ENCODE measurements at places on chromosomes 13 and 19.

DNA sequence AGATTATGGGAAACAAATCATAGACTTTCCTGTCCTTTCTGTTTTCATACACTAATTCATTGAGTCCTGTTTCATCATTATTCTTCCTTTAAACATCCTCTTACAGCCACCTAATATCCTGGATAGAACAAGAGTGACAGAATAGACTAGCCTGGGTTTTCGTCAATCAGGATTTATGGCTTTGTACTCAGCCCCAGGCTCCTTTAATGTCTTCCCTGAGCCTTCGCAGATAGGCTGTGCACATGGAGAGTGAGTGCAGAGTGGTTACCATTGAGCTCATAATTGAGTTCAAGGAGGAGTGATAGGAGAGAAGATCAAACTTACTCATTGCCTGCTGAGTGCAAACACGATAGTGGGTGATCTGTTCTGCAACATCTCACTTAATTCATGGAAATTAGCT is 304.9 kb downstream of the TDRD3 start:
- DNase-seq = no peak

DNA sequence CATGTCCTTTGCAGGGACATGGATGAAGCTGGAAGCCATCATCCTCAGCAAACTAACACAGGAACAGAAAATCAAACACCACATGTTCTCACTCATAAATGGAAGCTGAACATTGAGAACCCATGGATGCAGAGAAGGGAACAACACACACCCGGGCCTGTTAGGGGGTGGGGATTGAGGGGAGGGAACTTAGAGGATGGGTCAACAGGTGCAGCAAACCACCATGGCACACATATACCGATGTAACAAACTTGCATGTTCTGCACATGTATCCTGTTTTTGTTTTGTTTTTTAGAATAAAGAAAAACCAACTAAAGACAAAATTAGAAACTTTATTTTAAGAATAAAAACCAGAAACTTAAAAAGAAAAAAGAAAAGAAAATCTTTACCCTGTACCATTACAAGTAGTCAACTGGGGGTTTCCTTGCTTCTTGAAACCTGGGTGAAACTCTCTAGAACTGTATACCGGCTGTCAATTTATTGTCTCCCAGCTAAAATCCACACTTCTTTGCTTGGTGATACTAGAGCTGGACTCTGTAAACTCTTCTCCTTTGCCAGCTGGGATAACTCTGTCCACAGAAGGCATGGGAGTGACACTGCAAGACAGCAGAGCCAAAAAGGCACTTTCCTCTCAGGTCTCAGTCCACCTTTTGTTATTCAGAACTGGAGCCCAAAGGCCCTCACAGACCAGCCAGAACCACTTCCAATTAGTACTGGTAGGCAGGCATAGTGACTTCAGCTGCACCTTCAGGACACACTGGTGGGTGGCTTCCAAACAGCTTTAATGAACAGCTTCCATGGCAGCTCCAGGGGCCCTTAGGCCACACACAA is 9.0 kb downstream of the MICU2 start:
- DNase-seq = no peak

- DNase-seq = no peak
Observed at GRCh38 chr13:110471833-110472162, 89.7 kb downstream of the RAB20 start.

DNA sequence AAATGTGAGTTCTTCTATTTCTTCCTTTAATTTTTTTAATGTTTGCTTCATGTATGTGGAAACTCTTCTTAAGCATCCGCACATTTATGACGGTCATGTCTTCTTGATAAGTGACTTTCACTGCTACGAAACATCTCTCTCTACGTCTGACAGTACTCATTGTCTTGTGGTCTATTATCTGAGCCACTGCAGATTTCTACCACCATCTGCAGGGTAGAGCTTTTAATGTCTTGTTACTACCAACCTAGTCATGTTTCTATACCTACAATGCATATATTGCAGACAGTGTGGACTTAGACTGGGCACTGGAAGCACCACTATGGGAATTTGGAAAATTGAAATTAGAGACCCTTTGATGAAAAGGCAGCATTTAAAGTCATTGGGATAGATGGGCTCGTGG is 75.4 kb upstream of the ARHGEF7 start:
- DNase-seq = no peak

GRCh38 chr19:42279902-42280814 is 11.1 kb downstream of the CIC start:
- DNase-seq = peak; percentile 93

- DNase-seq = no peak
Observed at GRCh38 chr13:99971576-99972189, at the start of gene ZIC5. ZIC5 (minus strand) TSS chr13:99971767; CDS start chr13:99971603, 164 bp downstream.

DNA sequence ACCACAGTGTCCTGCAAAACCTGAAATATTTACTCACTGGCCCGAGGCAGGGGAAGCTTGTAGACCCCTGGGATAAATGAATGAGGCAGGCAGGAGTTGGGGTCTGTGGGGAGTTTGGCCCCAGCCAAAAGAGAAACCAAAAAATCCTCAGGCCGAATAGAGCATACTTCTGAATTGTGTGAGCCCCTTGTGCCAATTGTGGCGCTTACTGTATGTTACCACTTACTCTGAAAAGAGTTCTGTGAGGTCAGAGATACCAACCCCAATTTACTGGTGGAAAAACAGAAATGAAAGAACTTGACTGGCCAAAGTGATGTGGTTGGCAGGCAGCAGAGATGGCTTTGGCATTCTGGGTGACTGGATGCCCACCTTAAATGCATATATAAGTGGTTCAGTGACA is 6.9 kb downstream of the CARM1 start:
- no peak for DNase-seq

- DNase-seq = no peak
Observed at GRCh38 chr13:43725460-43725859, 61.3 kb downstream of the ENOX1 start.

DNA sequence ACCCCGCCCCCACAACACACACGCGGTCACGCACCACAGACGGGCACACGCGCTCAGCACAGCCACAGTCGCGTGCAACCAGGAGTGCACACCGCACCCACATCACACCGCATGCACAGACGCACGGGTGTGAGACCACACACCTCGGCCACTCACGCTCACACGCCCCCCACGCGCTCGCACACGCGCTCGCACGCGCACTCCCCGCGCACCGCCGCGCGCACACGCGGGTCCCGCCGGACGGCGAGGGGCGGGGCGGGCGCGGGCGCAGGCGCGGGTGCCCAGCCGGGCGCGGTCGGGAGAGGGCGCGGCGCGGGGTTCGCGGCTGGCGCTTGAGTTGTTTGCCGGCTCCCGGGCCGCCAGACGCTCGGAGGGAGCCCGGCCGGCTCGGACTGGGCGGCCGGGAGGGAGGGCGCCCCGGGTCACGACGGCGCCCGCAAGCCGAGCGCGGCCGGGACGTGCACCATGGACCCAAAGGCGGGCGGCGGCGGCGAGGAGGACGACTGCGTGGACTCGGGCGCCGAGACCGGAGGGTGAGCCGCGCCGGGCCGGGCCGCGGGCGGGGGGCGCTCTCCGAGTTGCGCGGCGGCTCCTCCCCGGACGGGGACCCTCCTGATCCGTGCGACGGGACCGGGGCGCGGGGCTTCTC is at the start of gene FAM124A:
Gene FAM124A, plus strand, starts transcription at position 362 of the 649 bp plus-strand sequence. Its CDS starts 104 bp downstream, at position 466.
- peak; percentile 80 for DNase-seq

- DNase-seq = peak; percentile 83
Observed at GRCh38 chr19:11767633-11768133, 883 bp downstream of the ZNF441 start.

- DNase-seq = peak; percentile 80
Observed at GRCh38 chr19:55368701-55369563, 1.3 kb downstream of the IL11 start.

GRCh38 chr19:1469255-1470054 is 9.6 kb downstream of the C19orf25 start:
- DNase-seq = no peak

- no peak for DNase-seq
Observed at GRCh38 chr13:93956426-93956825, 523.1 kb downstream of the DCT start.

DNA sequence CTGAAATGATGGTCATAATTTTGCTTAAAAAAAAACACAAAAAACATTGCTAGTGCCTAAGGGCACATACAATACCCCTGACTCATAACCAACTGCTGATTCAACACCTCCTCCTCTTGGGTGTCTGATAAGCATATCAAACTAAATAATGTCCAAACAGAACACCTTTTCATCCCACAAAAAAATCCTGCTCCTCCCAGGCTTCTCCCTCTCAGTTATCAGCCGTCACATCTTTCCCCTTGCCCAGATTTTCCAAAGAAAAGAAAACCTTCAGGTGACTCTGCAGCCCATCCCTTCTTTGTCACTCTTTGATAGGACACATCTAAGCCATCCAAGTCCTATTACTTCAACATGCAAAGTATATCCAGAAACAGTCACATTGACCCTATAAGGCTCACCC is 46.9 kb downstream of the ABCC4 start:
- no peak for DNase-seq

DNA sequence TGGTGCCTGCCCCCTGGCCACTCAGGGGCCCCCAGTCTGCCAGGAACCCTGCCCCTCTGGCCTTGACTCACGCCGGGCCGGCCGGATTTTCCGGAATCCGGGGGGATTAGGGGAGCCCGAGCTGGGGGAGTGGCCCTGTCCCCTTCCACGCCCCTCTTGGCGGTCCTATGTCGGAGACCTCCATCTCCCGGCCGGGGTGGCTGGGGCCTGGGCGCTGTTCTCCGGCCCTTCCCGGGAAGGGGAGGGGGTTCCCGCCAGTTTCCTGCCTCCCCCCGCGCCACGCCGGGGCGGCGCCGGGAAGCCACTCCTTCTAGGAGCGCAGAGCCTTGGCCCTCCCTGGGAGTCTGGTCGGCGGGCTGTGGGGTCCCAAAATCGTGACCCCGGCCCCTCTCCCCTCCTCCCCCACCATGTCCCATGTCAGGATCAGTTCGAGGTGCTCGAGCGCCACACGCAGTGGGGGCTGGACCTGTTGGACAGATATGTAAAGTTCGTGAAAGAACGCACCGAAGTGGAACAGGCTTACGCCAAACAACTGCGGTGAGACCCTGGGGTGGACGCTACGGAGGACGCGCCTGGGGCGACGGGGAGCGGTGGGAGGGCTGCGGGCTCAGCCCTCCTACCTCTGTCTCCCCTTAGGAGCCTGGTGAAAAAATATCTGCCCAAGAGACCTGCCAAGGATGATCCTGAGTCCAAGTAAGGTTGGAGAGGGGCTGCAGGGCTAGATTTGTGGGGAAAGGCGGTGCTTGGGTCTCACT is 1.3 kb downstream of the TRIP10 start:
- DNase-seq = peak; percentile 80

GRCh38 chr13:61246351-61246750 is 169.3 kb downstream of the PCDH20 start:
- DNase-seq = no peak

- DNase-seq = no peak
Observed at GRCh38 chr19:16449330-16449961, 22.3 kb downstream of the EPS15L1 start.

DNA sequence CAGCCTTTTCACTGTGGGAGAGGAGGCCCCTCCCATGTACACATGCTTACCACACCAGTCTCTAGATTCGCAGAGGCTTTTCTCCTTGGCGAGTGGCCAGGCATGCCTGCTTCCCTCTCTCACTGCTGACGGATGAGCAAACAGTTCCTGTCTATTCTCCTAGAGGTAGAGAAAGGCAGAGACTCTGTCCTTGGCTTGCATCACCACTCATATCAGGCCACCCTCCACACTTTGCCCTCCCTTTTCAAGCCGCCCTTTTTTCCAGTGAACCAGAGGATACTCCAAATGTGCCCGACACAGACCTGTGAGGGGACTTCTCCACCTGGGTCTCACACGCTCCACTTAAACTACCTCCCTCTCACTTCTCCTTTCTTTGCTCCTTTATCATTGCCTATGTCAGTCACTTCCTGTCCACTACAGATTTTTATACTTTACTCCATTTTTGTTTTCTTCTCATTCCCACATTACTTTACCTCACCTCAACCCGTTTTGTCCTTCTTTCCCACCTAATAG is 284.6 kb downstream of the DNAJC15 start:
- peak; percentile 92 for DNase-seq

- DNase-seq = no peak
Observed at GRCh38 chr19:46287585-46287984, 9.3 kb upstream of the HIF3A start.

- no peak for DNase-seq
Observed at GRCh38 chr13:90999401-90999800, 348.1 kb upstream of the MIR17HG start.
